Stimulated activated CD4-positive, alpha-beta T cell treated with anti-CD3 and anti-CD28 coated beads, TNF-alpha, amount 100 ng/mL, for 24 hours (primary cell): ENCODE measurements at places on chromosomes 3 and 15.

- DNase-seq, result no peak
Observed at GRCh38 chr3:118080889-118081288, 953.8 kb downstream of the IGSF11 start.

DNA sequence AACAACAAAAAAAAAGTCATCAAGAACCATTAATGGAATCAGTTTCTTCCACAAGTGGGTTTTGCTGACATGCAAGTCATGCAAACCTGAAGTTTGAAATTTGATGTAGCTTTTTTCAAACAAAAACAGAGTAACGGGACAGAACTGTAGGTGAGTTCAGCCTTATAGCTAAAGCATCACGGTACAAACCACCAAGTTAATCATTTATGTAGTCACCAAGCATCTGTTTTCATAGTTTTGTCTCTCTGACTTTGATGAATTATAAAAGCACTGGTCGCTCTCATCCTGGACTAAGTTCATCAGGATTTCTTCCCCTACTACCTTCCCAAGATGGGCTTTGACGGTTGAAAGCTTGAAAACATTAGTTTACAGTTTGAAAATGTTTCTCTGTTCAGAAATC, 117.0 kb upstream of the SAMMSON start:
- DNase-seq, result no peak

GRCh38 chr3:138919325-138919724, 27.6 kb downstream of the FOXL2 start:
- no peak for DNase-seq

DNA sequence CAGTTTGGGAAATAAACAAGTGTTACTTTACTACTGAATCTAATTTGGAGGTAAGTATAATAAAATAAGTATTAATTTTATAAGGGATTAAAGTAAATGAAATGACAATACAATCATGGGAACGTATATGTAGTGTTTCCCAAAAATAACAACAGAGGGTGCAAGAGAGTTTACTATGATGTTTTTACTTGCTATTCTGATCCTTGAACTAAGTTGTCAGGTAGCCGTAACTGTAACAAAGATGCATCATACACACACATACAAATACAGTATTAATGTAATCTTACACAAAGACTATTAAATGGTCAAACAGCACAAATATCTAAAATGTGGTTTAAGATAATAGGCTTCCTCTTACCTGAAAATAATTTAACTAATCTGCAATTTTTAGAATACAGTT, 311.4 kb downstream of the TBC1D5 start:
- DNase-seq, result no peak

DNA sequence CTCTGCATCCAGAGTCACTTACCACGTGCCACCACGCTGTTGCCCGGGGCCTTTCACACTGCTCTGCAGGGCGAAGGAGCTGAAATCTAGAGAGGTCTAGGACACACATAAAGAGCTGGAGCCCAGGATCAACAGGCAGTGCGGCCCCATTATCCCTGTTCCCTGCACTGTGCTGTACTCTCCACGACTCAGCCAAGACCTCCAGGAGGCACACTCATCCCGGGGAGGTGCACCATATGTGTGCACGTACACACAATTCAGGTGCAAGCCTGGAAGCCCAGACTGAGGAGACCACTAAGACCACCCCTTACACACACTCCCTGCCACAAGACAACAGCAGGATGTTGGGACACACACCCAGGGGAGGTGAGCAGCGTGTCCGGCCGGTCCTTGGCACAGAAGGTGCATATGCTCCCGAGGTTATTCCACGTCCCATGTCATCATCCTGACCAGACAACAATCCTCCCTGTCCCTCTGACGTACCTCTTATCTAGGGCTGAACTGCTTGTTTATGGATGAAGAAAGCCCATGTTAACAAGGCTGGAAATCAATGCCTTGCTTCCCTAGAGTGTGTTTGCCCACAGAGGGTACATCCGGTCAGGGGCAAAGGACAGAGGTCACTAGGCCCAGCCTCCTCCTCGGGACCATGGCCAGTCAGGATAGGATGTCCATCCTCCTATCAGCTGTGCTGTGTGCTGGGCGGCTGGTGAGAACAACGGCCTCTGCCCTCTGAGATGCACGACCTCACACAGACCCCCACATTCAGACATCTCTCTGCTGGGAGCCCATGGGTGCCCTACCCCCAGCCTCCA, 16.1 kb downstream of the KLF15 start:
- no peak for DNase-seq

DNA sequence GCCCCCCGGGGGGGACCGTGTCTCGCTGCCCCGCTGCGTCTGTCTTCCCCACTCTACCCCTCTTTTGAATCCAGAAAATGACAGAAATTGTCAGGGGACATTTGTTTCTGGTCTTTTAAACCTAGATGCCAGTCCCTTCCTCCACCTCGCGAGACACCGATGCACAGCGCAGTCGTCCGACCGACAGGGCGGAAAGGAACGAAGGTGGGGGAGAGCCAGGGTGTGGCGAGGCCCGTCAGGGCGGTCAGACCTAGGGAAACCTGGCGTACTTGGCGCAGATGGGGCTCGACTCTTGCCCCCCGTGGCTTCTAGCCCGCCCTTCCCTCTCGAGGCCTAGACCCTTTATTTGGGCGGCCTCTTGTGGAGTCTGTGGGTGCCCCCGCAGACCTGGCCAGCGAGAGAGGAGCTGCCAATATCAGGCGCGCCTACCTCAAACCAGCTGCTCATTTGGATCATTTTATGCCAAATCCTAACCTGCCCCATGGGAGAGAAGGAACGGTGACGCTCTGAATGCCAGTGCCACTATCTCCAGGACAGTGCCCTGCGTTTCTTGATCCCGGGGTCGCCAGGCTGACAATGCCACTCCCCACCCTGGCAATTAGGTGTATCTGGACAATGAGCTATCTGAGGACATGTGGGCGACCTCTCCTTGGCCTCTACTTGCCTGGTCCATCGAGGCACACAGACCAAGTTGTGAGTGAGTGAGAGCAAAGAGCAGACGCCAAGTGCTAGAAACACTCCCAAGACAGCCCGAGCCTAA, 500 bp upstream of the RAB6B start:
- no peak for DNase-seq

- no peak for DNase-seq
Observed at GRCh38 chr15:83115831-83116565, 8.6 kb downstream of the TM6SF1 start.

- DNase-seq, result no peak
Observed at GRCh38 chr3:150495563-150496168, 50.6 kb downstream of the SERP1 start.

- DNase-seq, result no peak
Observed at GRCh38 chr15:88920186-88920891, 7.2 kb upstream of the MFGE8 start.

- DNase-seq, result no peak
Observed at GRCh38 chr15:73578026-73578425, 55.2 kb downstream of the NPTN start.

GRCh38 chr15:37788330-37788729, 146.1 kb upstream of the TMCO5A start:
- no peak for DNase-seq

GRCh38 chr3:16177962-16178627, 3.6 kb downstream of the GALNT15 start:
- peak; percentile 67 for DNase-seq
